Upper lobe of right lung (tissue), 1 donor: ENCODE measurements at places on chromosomes 3 and 15. TPM values are rescaled to one million over a fixed set of nuclear protein-coding genes. Genes with fewer than 3 reads are reported as not detected.

The DUOXA2 gene
- not detected for total RNA-seq

DNA sequence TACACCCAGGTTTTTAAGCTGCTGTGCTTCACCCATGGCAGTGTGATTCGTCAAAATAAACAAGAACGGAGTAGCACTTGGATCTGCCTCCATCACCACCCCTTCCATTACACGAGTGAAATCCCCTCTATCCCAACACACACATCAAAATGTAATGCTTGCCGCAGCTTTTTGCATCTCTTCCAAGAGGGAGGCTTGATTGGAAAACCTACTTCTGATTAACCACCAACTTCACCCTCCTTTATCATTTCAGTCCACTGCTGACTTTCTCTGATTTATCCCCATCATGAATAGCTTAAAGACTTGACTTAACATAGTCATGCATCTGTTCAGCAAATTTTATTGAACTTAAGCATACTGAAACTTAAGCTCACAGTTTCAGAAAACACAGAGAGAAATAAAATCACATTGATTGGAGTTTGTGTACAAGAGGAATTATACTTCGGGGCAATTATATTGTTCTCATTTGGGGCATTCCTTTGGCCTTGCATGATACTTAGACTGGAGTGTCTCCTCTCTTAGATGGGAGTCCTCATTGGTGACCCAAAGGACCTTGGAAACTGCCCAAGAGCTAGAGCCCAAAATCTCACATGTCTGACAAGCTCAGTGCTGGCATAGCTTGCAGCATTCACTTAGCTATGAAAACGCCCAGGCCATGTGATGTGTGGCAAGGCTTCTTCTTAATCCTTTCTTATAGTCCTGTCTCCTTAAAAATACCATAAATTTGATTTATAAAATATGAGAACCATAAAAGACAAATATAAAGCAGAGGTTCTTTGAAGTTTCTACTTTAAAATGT is 124.3 kb upstream of the UMPS start:
- no peaks in the 10 kb centered on the region for H3K27me3 ChIP-seq
- no peak for DNase-seq
- no peak overlapping the region for H3K4me3 ChIP-seq
- H3K4me1 ChIP-seq, result no peaks in the 10 kb centered on the region
- no peak overlapping the region for H3K27ac ChIP-seq
- no peaks in the 10 kb centered on the region for H3K36me3 ChIP-seq

- no peak overlapping the region for H3K4me3 ChIP-seq
- peaks cover 33% of the 10 kb centered on the region for H3K4me1 ChIP-seq
- H3K27me3 ChIP-seq, result no peaks in the 10 kb centered on the region
- H3K27ac ChIP-seq, result no peak overlapping the region
These were observed 485.4 kb upstream of the TPRG1 start for GRCh38 chr3:188686324-188686723.

DNA sequence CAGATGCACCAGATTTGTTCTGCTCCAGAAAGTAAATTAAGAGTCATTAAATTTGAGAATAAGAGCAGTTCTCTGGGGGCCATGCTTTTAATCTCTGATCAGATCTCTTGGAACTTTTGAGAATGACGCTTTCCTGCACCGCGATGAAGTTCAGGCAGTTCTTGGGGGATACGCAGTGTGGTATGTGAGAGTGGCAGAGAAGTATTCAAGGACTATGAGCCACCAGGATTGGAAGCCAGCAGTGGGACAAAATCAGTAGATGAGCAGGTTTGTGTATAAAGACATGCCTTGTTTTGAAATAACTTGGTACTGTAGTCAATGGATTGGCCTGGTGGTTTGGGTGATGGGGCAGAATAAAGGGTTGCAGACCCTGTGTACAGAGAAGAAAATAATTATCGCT is 483.6 kb downstream of the ERC2 start:
- DNase-seq, result no peak
- H3K27me3 ChIP-seq, result no peaks in the 10 kb centered on the region
- H3K4me3 ChIP-seq, result no peak overlapping the region
- H3K4me1 ChIP-seq, result no peaks in the 10 kb centered on the region

DNA sequence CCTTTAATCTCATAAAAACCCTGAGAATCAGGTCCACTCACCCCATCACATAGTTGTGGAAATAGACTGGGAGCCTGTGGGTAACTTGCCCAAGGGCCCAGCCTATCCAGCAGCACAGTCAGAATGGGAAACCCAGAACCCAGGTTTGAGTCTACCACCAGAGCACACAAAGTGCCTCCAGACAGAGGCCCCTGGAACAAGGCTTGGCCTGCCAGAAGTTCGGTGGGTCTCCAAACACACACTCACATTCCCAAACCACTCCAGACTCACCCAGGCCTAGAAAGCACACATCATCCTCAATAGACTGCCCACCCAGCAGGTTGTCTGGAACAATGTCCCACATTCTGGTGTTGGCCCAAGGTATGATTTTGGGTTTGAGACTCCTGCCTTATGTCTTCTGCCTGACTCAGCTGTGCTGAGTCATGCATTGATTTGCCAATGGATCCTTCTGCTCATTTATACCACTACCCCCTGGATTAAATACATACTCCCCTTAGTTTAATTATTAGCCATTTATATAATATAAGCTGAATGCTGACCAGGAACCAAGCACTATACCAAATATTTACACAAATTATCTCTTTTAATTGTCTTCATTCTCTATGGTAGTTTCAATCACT is 4.5 kb downstream of the SLC12A8 start:
- DNase-seq, result no peak
- no peak overlapping the region for H3K4me3 ChIP-seq
- H3K4me1 ChIP-seq, result peaks cover 3% of the 10 kb centered on the region
- no peaks in the 10 kb centered on the region for H3K36me3 ChIP-seq
- H3K27me3 ChIP-seq, result peaks cover 11% of the 10 kb centered on the region

- no peaks in the 10 kb centered on the region for H3K4me1 ChIP-seq
- H3K27me3 ChIP-seq, result no peaks in the 10 kb centered on the region
- H3K4me3 ChIP-seq, result no peak overlapping the region
- H3K36me3 ChIP-seq, result no peaks in the 10 kb centered on the region
- no peak for DNase-seq
These were observed 18.5 kb downstream of the RPL32 start for GRCh38 chr3:12822725-12823373.

DNA sequence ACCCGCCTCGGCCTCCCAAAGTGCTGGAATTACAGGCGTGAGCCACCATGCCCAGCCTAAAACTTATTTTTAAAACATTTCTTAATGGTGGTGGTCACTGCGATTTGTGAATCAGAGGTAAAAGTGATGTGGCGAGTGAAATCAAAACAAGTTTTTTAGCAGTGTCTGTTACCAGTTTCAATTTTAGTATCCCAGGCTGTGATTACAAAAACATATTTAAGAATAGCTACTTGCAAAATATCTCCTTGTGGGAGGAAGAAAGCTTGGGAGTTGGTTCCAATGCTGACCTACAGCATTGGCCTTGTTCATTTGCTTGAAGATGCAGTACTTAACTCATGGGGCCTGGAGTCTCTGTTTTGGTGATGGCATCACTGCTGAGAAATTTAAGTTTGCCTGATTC is 4.5 kb downstream of the RAB7A start:
- no peak overlapping the region for H3K27ac ChIP-seq
- H3K4me3 ChIP-seq, result no peak overlapping the region

GRCh38 chr3:115523458-115523857 is 99.9 kb upstream of the GAP43 start:
- no peak overlapping the region for H3K4me3 ChIP-seq
- H3K4me1 ChIP-seq, result no peaks in the 10 kb centered on the region
- H3K27ac ChIP-seq, result no peak overlapping the region
- no peaks in the 10 kb centered on the region for H3K36me3 ChIP-seq
- H3K27me3 ChIP-seq, result no peaks in the 10 kb centered on the region

The KIF15 gene
- total RNA-seq, result 0.81 TPM

- H3K27ac ChIP-seq, result no peak overlapping the region
- no peaks in the 10 kb centered on the region for H3K36me3 ChIP-seq
- no peak overlapping the region for H3K4me3 ChIP-seq
- DNase-seq, result peak; percentile 35
These were observed 42.7 kb downstream of the SMAD6 start for GRCh38 chr15:66744610-66745279.

The SAMMSON gene
- not detected for total RNA-seq

The RPLP1 gene
- total RNA-seq, result 1,255 TPM

GRCh38 chr15:75069301-75069925 is 46.0 kb downstream of the PPCDC start:
- H3K27me3 ChIP-seq, result no peaks in the 10 kb centered on the region
- DNase-seq, result peak; percentile 42
- H3K4me3 ChIP-seq, result no peak overlapping the region
- peak overlapping the region; percentile 8 for H3K27ac ChIP-seq
- peaks cover 11% of the 10 kb centered on the region for H3K4me1 ChIP-seq

GRCh38 chr3:106130384-106131198 is 261.8 kb upstream of the CBLB start:
- H3K4me3 ChIP-seq, result no peak overlapping the region
- H3K36me3 ChIP-seq, result no peaks in the 10 kb centered on the region
- H3K27me3 ChIP-seq, result no peaks in the 10 kb centered on the region
- H3K27ac ChIP-seq, result no peak overlapping the region
- no peak for DNase-seq

DNA sequence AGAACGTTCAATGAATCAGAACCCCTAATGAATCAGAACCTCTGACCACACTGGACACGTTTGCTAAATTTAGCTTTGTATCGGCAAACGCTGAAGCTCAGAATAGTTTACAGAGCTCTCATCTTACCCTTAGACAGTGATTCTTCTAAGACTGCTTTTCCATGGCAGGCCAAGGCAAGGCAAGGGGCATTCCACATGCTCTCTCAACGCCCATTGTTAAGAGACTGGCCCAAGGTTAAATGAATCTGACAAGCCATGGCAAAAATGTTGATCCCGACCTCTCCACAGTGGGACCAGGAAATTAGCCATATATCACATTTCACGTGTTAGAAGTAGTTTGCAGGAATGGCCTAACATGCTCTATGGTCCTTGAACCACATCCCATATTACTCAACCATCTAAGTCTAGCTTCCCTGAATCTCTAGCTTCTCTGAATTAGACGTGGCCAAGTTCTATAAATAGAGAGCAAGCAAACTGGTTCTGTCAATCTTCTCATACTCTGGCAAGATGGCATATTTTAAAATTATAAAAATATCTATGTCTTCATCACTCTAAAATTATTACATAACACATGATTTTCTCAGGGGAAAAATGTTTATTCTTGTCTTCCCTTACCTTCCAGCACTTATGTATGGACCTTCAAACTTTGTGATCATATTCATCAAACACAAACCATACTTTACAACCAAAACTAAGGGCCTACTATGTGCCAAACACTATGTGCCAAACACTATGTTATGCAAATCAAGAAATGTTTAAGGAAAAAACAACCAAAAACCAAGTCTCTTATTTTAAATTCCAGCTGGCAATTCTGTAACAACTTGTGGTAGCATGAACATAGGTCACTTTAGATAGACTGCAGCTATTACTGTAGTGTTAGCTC is 54.3 kb downstream of the AAGAB start:
- H3K36me3 ChIP-seq, result peaks cover 26% of the 10 kb centered on the region
- H3K4me1 ChIP-seq, result peaks cover 8% of the 10 kb centered on the region
- H3K27ac ChIP-seq, result no peak overlapping the region
- DNase-seq, result no peak

The SEMA7A gene
- 5.4 TPM for total RNA-seq

The AP3B2 gene
- total RNA-seq, result 3.8 TPM

The TEX9 gene
- 7.0 TPM for total RNA-seq

GRCh38 chr3:90241481-90241880 is 1134.1 kb downstream of the EPHA3 start:
- H3K36me3 ChIP-seq, result no peaks in the 10 kb centered on the region
- no peak overlapping the region for H3K4me3 ChIP-seq
- no peaks in the 10 kb centered on the region for H3K27me3 ChIP-seq
- H3K27ac ChIP-seq, result no peak overlapping the region
- H3K4me1 ChIP-seq, result no peaks in the 10 kb centered on the region

DNA sequence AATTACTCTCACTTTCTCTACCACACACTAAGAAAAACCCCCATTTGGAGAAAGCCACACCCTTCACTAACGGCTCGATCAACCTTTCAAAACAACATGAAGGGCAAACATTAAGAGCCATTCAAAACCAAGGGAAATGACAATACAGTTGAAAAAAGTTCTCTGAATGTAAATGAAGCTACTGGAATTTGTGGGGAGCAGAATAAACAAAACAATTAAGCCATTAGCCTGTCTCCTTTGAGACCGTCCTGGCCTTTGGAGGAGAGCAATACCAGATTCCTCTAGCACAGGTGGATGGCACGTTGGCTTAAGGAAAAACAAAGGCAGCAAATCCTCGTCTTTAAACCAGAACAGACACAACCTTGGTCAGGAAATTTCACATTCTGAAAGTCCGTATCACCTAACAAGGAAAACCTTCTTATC is 18.7 kb downstream of the MYO1E start:
- no peak for DNase-seq
- H3K4me3 ChIP-seq, result no peak overlapping the region
- H3K4me1 ChIP-seq, result peaks cover 37% of the 10 kb centered on the region
- H3K27ac ChIP-seq, result no peak overlapping the region
- H3K36me3 ChIP-seq, result no peaks in the 10 kb centered on the region
- no peaks in the 10 kb centered on the region for H3K27me3 ChIP-seq

The GCSAM gene
- 0.90 TPM for total RNA-seq

The WDR76 gene
- 6.2 TPM for total RNA-seq

DNA sequence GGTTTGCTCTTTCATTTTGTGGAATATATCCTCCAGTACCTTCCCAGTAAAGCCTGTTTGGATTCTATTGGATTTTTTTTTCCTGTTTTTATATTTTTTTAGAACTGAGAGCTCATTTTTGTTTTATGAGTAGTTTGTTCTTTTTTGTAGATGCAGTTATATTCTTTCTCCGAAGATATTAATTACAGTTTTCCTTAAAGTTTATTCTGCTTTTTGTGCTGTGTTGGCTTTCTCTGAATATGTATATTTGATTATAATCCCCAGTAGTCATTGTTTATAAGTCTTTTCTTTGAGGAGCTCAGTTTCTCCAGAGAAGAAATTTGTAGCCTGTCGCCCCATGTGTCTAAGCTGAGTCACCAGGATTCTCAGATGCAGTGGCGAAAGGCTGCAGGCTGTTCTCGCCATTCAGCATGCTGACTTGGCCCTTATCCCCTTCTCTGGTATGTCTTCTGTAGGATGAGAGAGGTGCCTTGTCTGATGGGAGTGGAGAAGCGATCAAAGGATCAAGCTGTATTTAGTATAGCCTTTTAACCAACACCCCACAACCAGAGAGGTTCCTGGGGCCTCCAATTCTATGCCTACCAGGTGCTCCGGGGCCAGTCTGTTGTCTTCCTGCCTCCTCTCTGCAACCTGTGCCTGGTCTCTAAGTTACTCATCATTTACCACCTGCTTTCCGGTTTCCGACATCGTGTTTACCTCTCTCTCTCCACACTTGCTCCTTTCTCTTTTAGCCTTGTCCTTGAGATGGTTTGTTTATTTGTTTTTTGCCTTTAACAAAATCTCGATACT is 31.7 kb upstream of the MFSD1 start:
- no peaks in the 10 kb centered on the region for H3K27me3 ChIP-seq
- DNase-seq, result no peak
- peaks cover 51% of the 10 kb centered on the region for H3K4me1 ChIP-seq
- no peak overlapping the region for H3K4me3 ChIP-seq

DNA sequence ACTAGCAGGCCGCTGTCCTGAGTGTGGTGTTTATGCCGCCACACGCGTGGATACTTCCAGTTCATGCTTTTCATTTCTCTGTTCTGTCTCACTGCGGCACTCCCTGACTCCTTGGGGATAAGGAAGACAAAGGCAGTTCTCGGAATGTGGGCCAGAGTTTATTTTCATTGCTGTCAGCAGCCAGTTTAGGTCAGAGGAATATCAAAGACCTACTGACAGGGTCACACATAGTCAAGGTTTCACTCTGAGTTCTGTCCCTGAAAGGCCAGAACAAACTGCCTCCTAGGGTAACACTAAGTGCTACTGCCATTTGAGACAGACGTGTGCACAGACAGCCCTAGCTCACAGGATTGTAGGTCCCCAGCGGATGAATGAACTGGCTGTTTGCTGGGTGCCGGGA is 27.3 kb upstream of the SPTBN5 start:
- DNase-seq, result peak; percentile 29
- H3K36me3 ChIP-seq, result peaks cover 28% of the 10 kb centered on the region
- H3K4me1 ChIP-seq, result peaks cover 59% of the 10 kb centered on the region
- H3K4me3 ChIP-seq, result no peak overlapping the region
- H3K27me3 ChIP-seq, result no peaks in the 10 kb centered on the region
- no peak overlapping the region for H3K27ac ChIP-seq
